Naive thymus-derived CD4-positive, alpha-beta T cell (primary cell): ENCODE measurements at places on chromosomes 7 and 10. TPM values are rescaled to one million over a fixed set of nuclear protein-coding genes. Genes with fewer than 3 reads are reported as not detected.

DNA sequence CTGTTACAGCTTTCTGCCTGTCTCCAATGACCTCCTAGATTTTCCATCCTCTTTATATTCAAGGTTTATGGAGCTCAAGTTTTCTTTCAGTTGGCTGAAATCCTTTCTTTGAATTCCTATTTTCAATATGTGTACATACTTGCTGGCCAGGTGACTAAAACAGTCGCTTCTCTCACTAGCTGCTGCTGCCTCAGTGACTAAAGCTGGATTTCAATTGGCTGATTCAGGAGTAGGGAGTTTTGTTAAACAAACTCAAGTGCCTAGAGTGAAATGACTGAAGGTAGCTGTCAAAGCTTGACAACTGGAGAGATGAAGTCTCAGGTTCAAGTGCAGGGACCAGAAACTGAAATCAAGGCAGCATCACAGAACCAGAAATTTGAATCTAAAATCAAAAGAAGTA, 6.7 kb upstream of the POLR1F start:
- DNase-seq: no peak

GRCh38 chr7:151456782-151457181, 16.8 kb upstream of the CRYGN start:
- no peak for DNase-seq

DNA sequence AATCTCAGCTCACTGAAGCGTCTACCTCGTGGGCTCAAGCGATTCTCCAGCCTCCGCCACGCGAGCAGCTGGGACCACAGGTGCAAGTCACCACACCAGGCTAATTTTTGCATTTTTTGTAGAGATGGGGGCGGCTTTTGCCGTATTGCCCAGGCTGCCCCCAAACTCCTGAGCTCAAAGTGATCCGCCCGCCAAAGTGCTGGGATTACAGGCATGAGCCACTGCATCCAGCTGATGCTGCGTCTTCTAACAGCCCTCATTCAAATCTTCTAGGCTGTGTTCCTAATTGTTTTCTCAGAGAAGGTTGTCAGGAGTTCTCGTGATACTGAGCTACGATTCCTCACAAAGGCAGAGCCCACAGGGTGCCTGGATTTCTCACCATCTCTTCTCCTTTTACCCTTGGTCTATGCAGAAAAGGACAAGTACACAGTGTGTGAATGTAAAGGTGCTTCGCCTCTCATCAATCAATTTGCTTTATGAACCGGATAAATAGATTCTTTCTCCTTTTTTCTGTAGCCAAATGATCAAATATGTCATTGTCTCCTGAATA, 247.3 kb upstream of the PTN start:
- no peak for DNase-seq

- no peak for DNase-seq
These were observed 79.3 kb downstream of the OAT start for GRCh38 chr10:124339119-124340032.

- DNase-seq: no peak
These were observed 10.8 kb downstream of the SERPINE1 start for GRCh38 chr7:101137651-101138212.

GRCh38 chr7:31110331-31111108, 58.4 kb downstream of the ADCYAP1R1 start:
- no peak for DNase-seq

Gene C10orf53
- not detected for total RNA-seq

Gene OR2A12
- not detected for total RNA-seq

Gene SFTPA1
- not detected in 2 replicates for total RNA-seq
